ENCODE measurements at places on chromosomes 11 and 22. TPM values are rescaled to one million over a fixed set of nuclear protein-coding genes. Genes with fewer than 3 reads are reported as not detected.

DNA sequence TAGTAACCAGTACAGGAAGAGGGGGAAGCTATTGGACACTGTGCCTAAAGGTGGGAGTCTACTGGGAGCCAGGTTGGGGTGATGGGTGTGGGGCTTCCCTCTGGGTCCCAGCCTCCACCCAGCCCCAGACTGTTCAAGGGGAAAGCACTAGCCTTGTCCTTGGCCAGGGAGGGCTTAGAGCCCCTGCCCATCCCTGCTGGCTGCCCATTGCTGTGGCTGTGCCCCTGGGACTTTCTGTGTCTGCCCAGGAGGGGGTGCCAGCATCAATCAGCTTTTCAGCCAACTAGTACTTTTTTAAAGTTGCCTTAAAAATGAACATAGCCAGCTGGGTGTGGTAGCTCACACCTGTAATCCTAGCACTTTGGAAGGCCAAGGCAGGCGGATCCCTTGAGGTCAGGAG is 19.9 kb downstream of the INCENP start:
- no peaks in the 10 kb centered on the region for H3K4me1 ChIP-seq
- H3K4me3 ChIP-seq: no peak overlapping the region
- H3K36me3 ChIP-seq: peaks cover 42% of the 10 kb centered on the region
- DNase-seq: no peak

- H3K36me3 ChIP-seq: no peaks in the 10 kb centered on the region
- peaks cover 33% of the 10 kb centered on the region for H3K4me1 ChIP-seq
- H3K4me3 ChIP-seq: no peak overlapping the region
- H3K27me3 ChIP-seq: no peaks in the 10 kb centered on the region
Measured at GRCh38 chr11:128240546-128240945, 346.8 kb downstream of the ETS1 start.

- H3K4me1 ChIP-seq: peaks cover 24% of the 10 kb centered on the region
- peaks cover 10% of the 10 kb centered on the region for H3K36me3 ChIP-seq
- H3K27ac ChIP-seq: peak overlapping the region; percentile 92
- DNase-seq: peak; percentile 72
- no peaks in the 10 kb centered on the region for H3K27me3 ChIP-seq
Measured at GRCh38 chr11:64810891-64811272, 531 bp upstream of the MEN1 start.

GRCh38 chr11:4025967-4026324 is 68.7 kb upstream of the RRM1 start:
- no peaks in the 10 kb centered on the region for H3K27me3 ChIP-seq
- no peak overlapping the region for H3K27ac ChIP-seq

The KCNJ5 gene
- not detected for total RNA-seq

The TMEM45B gene
- total RNA-seq: 0.49 TPM

The ZDHHC24 gene
- 13.2 TPM for total RNA-seq

The OMP gene
- not detected for total RNA-seq

The CCND1 gene
- 3.3 TPM for total RNA-seq
